Liver (tissue), 10 donors: ENCODE measurements at places on chromosomes 5 and 9. TPM values are rescaled to one million over a fixed set of nuclear protein-coding genes. Genes with fewer than 3 reads are reported as not detected.

Gene PCDHB13
- polyA plus RNA-seq = 0.17 TPM

Gene CATSPER3
- polyA plus RNA-seq = 0.37 TPM

Gene MLANA
- polyA plus RNA-seq = 0.07 TPM

Gene GPSM1
- polyA plus RNA-seq = 0.11 TPM

Gene DDX4
- polyA plus RNA-seq = not detected
